ENCODE measurements at places on chromosomes 12 and 14.
A peak's percentile ranks its signal among the peaks of the same experiment; 100 is the strongest.

GRCh38 chr12:79766705-79767464, 76.1 kb upstream of the PAWR start:
- DNase-seq = no peak

DNA sequence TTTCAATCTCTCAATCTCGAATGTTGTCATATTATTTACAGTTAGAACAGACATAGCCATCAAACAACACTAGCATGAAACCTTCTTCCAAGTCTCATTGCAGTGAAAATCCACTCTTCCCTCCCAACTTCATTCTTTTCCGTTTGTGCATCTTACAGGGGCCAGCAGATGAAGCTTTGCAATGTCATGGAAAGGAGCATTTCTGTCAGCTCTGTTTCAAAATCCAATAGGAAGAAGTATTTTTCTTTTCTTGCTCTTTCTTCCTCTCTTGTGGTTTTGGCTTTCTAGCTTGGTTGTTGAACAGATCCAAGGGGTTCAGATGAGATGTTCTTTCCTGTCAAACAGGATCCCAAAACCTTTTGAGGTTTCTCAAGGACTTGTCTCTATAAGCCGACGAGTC, 416.6 kb downstream of the AEBP2 start:
- no peak for DNase-seq

GRCh38 chr12:24977060-24977459, 28.2 kb upstream of the BCAT1 start:
- no peak for DNase-seq

- DNase-seq = no peak
Observed at GRCh38 chr14:22558221-22558913, 30.7 kb downstream of the DAD1 start.

DNA sequence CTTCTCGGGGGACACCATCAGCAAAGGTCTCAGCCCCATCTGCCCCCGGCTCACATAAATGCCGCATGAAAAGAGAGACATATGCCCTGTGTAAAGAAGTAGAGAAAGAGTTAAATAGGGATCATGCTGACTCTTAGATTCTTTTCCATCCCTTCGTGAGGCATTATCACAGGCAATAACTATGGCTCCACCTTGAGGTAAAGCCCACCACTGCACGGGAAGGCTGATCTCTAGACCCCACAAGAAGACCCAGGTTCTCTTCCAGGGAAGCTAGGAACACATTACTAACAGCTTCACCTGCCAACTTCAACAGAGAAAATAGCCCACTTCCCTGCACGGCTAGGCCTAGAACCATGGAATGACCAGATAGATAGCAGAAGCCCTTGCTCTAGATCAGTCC, 14.1 kb upstream of the NOP2 start:
- DNase-seq = no peak

DNA sequence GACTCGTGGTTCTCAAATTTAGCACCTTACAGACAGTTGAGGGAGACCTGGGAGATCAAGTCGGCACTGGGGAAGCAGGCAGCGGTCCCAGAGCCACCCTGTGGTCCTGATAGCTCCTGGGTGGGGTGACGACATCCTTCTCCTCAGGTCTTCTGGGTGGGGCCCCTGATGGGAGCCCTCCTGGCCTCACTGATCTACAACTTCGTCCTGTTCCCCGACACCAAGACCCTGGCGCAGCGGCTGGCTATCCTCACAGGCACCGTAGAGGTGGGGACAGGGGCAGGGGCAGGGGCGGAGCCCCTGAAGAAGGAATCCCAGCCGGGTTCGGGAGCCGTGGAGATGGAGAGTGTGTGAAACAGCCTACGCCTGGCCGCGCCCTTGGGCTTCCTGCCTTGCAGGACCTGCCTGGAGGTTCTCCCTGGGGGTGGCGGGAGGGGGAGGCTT, 2.6 kb downstream of the AQP6 start:
- no peak for DNase-seq

- no peak for DNase-seq
Observed at GRCh38 chr14:31122098-31122611, 85.4 kb downstream of the HECTD1 start.

- no peak for DNase-seq
Observed at GRCh38 chr12:94322346-94322745, 137.3 kb downstream of the CEP83 start.

DNA sequence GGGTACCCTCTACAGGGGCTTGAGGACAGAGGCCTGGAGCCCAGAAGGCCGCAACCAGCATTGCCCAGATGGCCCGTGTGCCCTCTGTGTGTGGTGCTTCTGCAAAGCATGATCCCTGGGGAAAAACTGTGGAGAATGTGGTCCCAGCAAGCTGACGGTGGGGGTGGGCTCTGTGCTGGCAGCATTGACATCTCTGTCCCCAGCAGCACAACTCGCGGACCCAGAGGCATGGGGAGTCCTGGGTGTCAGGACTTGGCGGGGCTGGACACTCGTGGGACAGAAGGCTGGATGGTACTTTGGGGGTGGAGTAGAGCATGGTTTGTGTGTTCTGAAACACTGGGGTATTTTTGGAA, 4.3 kb downstream of the CLBA1 start:
- no peak for DNase-seq

DNA sequence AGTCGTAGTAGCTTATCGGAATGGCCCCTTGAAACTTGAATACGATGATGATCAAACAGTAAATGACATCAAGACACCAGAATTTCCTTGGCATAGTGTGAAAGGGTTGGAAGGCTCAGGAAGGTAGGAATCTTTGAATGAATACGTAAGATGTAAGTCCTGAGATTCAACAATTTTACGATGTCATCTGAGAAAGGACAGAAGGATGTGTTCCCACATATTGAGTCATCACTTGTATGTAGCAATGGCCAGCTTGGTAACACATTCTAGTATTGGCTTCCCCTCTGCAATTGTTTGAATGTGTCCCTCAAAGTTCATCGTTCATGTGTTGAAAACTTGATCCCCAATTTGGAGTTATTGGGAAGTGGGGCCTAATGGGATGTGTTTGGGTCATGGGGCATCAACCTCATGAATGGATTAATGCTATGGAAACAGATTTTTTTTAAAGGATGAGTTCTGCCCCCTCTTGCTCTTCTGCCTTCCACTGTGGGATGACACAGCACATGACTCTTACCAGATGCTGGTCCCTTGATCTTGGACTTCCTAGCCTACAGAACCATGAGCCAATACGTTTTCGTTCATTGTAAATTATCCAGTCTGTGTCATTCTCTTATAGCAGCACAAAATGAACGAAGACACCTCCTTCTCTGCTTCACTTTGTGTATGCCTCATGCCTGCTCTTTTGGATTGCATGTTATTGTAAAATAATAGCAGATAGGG, 284.6 kb downstream of the BCAT1 start:
- no peak for DNase-seq

DNA sequence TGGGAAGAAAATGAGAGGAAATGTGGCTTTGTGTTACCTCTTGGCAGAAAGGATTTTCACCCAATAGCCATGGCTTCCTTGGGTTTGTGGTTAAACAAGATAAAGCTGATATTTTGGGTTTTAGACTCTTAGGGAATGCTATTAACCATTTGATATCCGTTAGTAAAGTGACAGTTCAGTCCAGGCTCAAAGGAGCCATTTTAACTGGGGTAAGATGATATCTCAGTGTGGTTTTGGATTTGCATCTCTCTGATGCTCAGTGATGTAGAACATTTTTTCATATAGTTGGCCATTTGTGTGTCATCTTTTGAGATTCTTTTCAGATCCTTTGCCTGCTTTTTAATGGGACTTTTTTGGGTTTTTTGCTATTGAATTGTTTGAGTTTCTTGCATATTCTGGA, 30.1 kb downstream of the IFT43 start:
- no peak for DNase-seq

GRCh38 chr12:106583242-106584103, 669 bp downstream of the RFX4 start:
- DNase-seq = no peak

DNA sequence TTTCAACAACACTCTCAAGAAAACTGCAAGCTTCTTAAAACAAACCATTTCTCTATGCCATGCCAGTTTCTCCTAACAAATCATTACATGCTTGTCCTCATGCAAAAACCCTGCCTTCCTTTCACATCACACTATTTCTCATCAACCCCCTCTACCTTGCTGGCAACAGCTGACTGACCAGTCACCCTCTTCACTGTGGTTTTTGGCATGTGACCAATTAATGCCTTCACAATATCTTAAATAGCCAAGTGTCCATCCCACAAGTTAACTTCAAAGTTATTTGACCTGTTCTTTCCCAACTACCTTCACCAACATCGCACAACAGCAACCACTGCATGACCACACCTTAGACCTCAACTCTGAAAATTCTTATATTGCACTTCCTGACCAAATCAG, 159.6 kb downstream of the CEP128 start:
- DNase-seq = no peak

- DNase-seq = peak; percentile 77
Observed at GRCh38 chr14:54566410-54567223, at the start of gene SAMD4A. Gene SAMD4A (plus strand): TSS chr14:54567128. CDS start chr14:54567917, 789 bp downstream.

- peak; percentile 11 for DNase-seq
Observed at GRCh38 chr12:44015333-44015941, 179.6 kb downstream of the TMEM117 start.

GRCh38 chr12:20505056-20505455, 136.7 kb downstream of the PDE3A start:
- DNase-seq = no peak

DNA sequence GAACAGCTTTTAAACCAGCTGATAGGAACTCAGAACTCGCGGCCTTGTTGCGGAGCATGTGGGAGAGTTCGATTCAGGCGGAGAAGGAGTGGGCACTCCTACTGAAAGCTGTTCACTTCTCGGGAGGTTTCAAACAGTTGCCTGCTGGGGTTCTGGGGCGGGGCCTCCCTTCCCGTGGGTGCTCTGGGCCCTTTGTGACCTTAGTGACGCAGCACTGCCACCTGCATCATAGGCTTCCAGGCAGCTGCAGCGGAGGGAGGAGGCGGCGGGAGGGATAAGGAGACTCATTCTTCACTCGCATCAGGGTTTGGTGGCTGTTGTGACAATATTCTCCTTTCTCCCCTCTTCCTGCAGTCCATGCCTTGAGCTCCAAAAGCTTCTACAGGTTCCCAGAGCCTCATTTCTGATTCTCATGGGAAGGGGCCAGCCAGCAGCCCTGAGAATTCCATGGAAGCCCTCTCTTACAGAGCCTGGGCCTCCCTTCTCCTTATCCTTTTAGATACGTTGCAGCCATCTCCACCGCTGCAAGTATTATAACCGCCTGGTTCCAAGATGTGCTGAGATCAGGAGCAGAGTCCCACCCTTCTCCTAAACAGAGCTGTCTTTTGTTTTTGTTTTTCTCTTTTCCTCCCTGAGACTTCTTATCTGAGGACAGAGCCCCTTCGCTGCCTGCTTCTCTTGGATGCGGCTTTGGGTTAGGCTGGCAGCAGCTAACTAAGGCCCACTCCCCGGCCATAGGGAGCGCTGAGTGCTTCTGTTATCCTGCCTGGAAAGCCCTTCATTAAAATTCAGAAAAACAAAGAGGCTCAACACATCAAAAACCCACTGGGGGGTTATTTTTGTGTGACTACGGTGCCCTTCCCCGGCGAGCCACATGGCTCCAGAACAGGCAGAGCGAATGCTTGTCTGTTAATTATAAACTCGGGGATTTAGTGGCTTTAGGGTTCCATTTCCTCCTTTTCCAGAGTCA, 67.6 kb upstream of the GPATCH2L start:
- DNase-seq = no peak

DNA sequence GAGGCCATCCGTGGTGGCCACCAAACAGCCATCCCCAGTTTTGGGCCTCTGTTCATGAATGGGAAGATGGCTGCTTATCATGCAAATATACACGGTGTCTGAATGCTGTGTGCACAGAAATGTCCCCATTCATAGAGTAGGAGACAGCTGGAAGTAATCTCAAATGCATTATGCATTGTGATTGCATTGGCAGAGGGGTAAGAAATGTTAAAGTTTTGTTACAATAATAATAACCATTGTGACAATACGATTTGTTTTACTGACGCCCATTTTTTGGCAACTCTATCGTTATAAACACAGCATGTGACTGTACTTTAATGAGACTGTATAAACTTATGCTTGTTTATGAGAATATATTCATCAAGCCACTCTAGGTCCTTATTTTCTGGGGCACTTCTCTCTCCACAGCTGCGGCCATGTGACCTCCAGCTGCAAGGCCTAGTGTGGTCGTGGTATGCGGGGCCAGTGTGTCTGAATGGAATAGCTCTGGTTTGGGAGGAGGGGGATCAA, 474.3 kb downstream of the VRK1 start:
- DNase-seq = no peak

DNA sequence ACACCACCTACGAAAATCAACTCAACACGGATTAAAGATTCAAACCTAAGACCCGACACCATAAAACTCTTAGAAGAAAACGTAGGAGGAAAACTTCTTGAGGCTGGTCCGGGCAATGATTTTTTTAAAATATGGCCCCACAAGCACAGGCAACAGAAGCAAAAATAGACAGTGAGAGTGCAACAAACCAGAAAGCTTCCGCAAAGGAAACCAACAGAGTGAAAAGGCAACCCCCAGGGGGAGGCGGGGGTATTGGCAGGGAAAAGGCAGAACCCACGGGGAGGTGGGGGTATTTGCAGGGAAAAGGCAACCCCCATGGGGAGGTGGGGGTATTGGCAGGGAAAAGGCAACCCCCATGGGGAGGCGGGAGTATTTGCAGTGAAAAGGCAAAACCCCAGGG, 20.5 kb upstream of the FBRSL1 start:
- no peak for DNase-seq

- DNase-seq = no peak
Observed at GRCh38 chr12:103944964-103945363, 14.8 kb downstream of the HSP90B1 start.

DNA sequence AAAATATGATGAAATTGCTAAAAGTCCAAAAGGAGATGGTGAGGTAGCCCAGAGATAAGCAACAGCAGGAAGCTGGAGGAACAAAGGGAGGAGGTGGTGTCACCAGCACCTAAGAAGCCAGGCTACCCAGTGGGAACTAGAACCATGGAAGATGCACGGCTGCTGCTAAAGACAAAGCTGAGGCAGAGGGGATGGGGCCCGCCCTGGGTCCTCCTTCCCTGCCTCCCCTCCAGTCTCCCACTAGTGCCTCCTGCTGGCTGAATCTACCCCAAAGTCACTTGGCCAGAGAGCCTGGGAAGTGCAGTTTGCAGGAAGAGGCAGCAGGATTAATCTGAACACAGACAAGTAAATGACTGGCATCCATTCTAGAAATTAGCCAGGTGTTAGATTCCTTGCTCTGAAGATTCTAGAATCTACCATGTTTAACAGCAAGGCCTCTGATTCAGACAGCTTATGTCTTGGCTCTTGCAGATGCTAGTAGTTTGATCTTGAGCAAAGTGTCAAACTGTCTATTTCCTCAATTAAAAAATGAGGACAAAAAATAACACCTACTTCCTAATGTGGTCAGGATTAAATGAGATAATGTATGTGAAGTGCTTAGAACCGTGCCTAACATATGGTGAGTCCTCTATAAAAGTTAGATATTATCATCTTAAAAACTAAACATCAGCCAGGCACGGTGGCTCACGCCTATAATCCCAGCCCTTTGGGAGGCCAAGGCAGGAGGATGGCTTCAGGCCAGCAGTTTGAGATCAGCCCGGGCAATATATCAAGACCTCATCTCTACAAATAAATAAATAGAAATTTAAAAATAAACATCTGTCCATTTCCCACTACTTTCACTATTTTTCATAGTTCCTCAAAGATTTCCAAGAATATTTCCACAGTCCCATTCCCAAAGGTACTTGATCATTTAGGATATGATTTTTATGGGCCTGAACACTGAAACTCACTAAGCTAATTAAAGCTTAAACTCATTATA, 5.8 kb upstream of the LRP10 start:
- DNase-seq = no peak
